ENCODE measurements at places on chromosomes 13 and 19. TPM values are rescaled to one million over a fixed set of nuclear protein-coding genes. Genes with fewer than 3 reads are reported as not detected.

DNA sequence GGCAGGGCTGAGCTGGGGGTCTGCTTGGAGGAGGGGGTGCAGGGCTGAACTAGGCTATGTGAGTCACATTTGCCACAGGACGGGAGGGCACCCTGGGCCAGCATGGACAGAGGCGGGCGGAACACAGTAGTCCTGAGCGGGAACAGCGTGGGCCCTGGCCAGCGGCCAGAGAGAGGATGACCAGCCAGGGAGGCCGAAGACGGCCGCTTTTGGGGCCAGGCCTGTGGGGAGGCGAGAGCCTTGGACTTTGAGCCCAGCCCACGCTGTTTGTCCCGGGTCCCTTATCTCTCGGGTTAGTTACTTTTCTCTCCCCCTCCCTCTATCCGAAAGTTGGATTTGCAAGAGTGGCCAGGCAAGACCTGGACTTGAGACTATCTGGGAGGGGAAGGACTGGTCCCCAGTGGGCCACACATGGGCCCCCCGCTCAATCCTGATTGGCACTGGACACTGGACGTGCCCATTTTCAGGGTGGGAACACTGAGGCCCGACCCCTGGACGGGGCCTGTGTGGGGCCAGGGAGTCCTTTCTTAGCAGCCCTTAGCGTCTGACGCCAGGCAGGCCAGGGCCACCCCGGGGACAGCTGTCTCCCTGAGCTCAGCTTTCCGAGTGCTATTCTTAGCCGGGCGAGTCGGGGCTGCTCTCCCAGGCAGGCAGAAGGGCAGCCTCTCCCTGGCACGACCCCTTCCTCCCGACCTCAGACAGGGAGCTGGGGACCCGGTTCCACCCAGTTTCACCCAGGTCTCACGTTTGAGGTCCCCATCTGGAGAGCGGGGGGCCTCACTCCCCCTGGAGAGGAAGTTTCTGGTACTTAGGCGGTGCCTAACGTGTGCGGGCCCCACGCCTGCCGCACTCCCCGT is 833 bp downstream of the GAMT start:
- no peak for DNase-seq

JUNB gene
- total RNA-seq = 160 TPM

DNA sequence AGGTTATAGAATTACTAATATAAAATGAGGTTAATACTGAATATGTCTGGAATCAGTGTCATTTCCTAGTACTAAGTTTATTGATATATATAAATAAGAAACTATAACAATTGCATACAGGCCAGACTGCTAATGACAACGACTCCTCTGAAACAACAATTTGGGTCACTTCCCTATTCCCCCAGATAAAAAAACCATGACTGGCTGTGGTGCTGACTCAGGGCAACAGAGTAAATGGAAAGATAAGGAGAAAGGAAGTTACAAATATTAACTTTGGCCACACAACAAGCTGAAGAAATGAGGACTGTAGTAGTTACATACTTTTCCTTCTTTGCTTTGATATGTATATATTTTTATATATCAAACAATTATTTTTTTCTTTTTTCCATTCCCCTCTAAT is 263.7 kb upstream of the PCDH9 start:
- DNase-seq = no peak

GRCh38 chr19:1069009-1069779 is 2.2 kb downstream of the ARHGAP45 start:
- no peak for DNase-seq

- no peak for DNase-seq
Observed at GRCh38 chr19:7861619-7862412, 12.4 kb downstream of the PRR36 start.

GRCh38 chr13:39210961-39211534 is 172.8 kb downstream of the NHLRC3 start:
- no peak for DNase-seq

ADGRE3 gene
- total RNA-seq = not detected

FCGBP gene
- total RNA-seq = 2.5 TPM

CCDC122 gene
- total RNA-seq = 16.4 TPM

- no peak for DNase-seq
Observed at GRCh38 chr19:28426730-28427225, 786.2 kb downstream of the UQCRFS1 start.

DNA sequence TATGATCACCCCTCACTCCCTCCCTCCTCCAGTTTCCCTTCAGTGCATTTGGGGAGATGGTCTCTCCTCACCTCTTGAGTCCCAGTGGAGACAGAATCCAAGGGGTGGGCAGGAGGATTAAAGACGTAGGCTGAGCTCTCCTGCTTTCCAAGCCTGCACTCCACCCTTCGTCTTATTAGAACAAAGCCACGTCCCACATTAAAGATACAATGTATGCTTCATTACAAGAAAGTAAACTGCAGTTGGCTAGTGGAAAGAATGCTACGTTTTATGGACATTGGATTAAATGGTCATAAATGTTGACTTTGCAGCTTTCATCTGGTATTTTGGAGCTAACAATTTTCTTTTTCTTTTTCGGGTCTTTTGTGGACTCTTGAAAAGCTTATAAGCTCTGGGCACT is 1.5 kb upstream of the KLK11 start:
- no peak for DNase-seq

DNA sequence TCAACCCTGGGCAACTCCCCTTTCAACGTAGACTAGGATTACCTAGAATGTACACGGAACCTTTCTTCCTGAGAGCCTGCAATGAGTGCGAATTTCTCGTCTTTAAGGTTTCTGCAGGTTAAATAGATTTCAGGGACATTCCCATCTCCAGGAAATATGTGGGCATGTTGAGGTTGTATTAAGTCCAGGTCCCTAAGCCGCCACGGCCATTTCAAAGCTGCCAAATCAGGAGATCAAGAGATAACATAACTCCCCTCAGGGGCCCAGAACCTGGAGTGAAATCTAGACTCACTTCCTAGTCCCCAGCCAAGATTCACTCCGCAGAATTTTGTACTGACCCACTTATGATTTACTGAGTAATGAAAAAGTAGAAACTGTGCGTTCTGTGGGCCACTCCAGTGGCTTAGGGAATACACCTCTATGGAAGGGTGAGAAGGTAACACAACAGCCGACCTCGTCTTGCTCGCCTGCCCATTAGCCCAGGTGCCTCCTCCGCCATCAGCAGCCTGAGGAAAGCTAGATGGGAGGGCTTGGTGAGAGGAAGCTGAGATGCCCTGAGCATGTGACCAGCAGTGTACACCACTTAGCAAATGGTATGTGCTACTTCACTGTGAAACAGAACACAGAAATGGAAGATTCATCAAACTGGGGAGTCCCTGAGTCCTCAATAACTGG is 98.5 kb upstream of the SOX1 start:
- peak; percentile 8 for DNase-seq

GRCh38 chr19:49340865-49341718 is 5.9 kb downstream of the CD37 start:
- DNase-seq = no peak

SYT3 gene
- total RNA-seq = 0.77 TPM

GRCh38 chr19:54148158-54148557 is 10.6 kb downstream of the CNOT3 start:
- no peak for DNase-seq

- DNase-seq = no peak
Observed at GRCh38 chr19:19171821-19172532, 1.9 kb upstream of the MEF2B start.

DNA sequence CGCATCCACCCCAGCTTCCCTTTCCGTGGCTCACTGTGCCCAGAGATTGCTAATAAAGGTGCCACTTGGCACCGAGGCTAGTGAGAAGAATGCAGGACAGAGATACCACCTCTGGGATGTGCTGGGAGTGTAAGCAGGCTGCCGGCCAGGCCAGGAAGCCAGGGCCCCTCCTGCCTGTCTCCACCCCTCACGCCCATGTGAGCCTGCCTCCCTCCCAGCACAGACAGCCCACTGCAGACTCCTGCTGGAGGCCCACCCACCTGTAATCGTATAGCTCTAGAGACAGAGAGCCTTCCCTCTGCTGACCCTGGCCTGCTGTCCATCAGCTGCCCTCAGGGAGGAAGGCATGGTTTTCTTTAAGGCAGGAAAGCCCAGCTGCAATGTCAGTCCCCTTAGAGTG is 13.9 kb downstream of the VSTM2B start:
- no peak for DNase-seq

- DNase-seq = no peak
Observed at GRCh38 chr13:41708713-41709112, 251.4 kb downstream of the RGCC start.

- no peak for DNase-seq
Observed at GRCh38 chr19:20351244-20351643, 184.2 kb downstream of the ZNF486 start.

GTPBP3 gene
- total RNA-seq = 42.5 TPM

DNA sequence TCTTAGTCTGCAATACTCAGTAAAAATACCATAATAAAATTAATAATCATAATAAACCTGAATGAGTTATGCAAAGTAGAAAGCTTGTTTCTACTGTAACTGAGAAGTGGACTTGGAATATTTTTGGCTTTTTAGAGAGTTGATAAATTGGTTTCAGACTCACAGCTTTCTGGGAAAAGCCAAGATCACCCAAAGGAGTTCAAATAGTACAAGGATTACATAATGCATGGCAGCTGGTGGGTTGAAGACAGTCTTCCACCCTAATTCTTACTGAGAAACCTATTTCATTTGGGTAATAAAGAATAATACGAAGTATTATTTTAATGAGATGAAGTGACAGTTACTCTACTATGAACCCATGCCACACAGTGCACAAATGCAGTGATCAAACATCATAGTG is 139.4 kb upstream of the KLF12 start:
- DNase-seq = no peak

- DNase-seq = no peak
Observed at GRCh38 chr13:95822303-95822702, 145.4 kb downstream of the DNAJC3 start.

DNA sequence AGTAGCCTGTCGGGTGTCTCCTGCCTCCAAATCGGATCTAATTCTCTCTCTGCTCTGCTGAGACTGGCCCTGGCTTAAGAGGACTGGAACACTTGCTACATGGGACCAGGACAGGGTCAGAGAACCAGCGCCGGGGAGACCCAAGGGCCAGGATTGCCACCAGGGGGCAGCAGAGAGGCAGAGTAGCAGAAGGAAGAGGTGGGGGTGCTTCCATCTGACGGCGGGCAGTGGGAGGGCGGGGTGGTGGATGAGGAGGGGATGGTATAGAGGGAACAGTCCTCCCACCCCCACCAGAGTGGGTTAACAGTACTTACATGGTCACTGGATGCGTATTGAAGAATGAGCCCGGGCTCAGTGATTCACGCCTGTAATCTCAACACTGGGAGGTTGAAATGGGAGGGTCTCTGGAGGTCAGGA is 11.9 kb downstream of the SELENOW start:
- DNase-seq = peak; percentile 87

DNA sequence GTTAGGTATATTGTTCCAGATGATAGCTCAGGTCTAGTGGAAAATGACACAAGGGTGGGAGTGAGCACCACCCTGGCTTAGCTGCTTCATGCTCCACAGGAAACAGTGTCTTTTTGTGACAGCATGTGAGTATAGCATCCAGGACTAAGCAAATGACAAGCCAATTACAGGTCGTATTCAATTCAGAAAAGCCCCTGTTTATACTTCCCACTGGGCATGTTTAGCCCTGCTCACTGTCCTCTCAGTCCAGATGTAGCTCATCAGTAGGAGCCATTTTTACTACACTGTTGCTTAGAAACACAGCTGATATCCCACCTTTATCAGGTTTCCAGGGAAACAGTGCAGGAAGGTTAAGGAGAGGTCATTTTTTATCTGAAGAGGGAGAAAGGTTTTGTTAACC is 8.0 kb downstream of the ABHD13 start:
- no peak for DNase-seq

- no peak for DNase-seq
Observed at GRCh38 chr13:107969546-107969945, 245.8 kb downstream of the LIG4 start.

GRCh38 chr13:102376318-102376717 is 25.5 kb downstream of the FGF14 start:
- DNase-seq = no peak

DNA sequence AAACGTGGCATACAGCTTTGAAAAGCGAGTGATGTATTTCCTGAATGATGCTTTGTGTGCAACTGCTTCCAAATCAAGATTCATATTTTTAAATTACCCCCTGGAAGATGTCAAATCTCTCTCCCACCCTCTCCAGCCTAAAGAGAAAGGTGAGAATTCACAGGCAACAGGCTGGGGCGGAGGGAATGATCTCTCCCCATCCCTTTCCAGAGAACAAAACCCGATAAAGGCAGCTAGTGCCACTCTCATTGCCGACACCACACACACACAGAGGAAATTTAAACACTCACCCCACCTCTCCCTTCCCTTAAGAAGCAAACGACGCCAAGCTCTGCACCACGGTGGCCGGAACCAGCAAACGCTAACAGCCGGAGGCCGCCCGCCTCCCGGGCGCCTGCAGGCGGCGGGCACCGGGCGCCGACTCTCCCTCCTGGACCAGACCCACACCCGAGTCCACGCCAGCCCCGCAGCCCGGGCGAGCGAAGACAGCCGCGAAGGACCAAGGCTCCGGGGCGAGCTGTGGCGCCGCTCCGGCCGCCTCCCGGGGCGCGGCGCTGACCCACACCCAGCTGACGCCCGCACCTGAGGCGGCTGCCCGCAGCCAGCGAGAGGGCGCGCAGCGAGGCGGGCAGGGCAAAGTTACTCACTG is 477 bp downstream of the LNX2 start:
- no peak for DNase-seq

GRCh38 chr19:38666663-38667511 is 19.4 kb downstream of the ACTN4 start:
- DNase-seq = no peak

GRCh38 chr19:10568062-10568825 is 535 bp downstream of the CDKN2D start:
- no peak for DNase-seq

DHDH gene
- 3.2 TPM for total RNA-seq

DNA sequence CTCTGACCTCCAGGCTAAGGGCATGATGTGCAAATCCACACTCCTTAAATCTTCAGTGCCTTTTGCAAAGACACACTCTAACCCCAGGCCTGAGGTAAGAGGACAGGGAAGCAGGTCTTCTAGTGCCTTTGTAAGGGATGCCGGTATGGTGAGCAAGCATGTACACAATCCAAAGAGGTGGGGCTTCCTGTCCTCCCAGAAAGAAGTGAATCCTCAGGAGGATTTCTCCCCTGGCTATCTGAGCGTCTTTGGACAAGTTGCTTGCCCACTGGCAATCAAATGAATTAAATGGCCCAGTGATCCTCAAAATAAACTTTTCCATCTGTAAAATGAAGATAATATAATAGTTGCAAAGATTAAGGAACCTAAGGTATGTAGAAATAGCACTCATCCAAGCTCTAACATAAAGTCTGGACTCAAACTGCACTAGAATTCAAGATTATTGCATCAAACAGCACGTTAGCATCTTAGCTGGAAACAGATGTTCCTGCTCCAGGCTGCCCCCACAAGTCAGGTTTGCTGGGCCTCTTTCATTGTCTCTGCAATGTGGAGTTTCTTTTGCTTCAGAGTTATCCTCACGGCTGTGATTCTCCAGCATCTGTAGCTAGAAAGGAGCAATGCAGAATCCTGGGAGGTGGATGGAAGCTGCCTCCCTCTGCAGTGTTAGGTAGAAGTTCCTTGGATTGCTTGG is 249.6 kb downstream of the TSHZ3 start:
- DNase-seq = no peak

SHANK1 gene
- total RNA-seq = 11.9 TPM

Data from mesothelial cell of epicardium (in vitro differentiated cells).